Fibroblast of lung (primary cell): ENCODE measurements at places on chromosomes 3 and 15. TPM values are rescaled to one million over a fixed set of nuclear protein-coding genes. Genes with fewer than 3 reads are reported as not detected.

DNA sequence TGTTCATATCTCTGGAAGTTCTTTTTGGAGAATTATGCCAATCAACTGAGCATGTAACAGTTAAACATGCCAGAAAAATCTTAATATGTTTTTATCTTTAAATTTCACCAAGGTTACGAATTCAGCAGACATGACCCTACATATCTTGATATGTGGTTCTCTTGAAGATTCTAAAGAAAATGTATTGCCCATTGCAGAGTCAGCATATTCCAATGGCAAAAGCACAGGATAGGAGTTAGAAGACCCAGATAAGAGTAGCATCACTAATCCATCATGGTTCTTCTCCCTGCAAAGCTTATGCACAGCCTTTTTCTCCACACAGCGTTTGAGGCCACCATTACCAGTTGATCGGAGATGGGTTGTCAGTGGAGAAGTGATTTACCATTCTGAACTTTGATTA is 402.8 kb downstream of the EPHB1 start:
- DNase-seq, result no peak

DNA sequence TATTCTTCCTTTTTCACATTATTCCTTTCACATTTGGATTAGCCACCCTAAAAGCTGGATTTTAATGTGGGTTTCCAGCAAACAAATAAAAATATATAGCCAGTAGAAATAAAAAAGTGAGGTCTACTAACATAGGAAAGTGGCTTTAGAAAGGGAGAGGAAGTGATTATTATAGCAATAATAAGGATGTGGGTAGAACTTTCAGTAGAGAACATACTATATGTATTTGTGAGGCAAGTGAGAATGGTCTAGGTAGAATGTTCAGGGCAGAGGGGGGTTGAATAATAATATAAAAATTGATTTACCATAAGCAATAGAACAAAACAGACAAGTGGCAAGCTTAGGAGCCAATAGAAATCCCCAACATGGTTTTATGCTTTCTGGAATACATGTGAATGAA is 88.6 kb downstream of the NR1I2 start:
- no peak for DNase-seq

SPINK8 gene
- not detected in 2 replicates for total RNA-seq

TMEM212 gene
- not detected in 2 replicates for total RNA-seq

DNA sequence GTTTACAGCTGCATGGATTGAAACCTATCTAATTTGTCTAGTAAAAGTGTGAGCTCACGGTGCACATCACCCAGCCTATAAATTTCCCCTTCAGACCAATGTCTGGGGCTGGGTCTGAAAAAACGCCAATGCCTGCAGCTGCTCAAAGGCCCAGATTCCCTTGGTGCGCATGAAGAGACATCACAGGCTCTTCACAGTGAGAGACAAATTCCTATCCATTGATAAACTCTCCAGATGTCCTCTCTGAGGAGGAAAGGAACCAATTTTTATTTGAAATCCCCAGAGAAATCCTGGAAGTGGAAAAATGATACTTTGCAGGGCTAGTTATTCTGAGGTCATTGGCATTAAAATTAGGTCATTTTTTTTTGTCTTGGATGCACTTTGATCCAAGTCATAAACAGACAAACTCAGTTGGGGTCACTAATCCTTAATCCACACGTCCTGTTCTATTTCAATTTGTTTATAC is 360.5 kb downstream of the EPHA3 start:
- no peak for DNase-seq

DNA sequence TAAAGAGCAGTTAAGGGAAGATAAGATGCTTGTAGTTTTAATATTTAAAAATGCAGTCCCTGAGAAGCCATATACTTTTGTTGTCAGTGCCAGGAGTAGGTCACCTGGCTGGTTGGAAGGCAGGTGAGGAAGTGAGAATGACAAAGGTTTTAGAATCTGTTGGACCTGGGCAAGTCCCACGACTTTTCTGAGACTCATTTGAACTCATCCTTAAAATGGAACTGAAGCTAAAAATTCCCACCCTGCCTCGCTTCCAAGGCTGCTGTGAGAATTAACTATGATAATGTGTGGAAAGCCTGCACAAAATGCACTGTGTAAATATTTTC is 77.1 kb downstream of the IQSEC1 start:
- DNase-seq, result no peak

- peak; percentile 96 for DNase-seq
These were observed 230.3 kb upstream of the TLE3 start for GRCh38 chr15:70327856-70328678.

MOBP gene
- not detected in 2 replicates for total RNA-seq

DNA sequence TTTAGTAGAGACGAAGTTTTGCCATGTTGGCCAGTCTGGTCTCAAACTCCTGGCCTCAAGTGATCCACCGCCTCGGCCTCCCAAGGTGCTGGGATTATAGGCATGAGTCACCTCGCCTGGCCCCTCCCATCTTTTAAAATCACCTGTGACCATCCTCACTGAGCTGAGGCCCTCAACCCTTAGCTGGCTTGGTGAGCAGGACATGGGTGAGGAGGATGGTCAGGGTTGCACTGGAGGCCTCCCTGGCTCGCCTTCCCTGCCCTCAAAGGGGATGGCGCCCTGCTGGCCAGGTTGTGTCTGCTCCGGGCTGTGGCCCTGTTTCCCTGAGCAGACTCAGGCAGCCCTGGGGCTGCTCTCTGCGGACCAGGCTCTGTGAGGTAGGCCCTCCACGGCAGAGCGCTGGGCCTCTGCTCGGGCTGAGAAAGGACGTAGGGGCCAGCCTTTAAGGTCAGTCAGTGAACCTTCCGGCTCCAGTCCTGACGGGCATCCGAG is 33.7 kb downstream of the SYNM start:
- no peak for DNase-seq

DNA sequence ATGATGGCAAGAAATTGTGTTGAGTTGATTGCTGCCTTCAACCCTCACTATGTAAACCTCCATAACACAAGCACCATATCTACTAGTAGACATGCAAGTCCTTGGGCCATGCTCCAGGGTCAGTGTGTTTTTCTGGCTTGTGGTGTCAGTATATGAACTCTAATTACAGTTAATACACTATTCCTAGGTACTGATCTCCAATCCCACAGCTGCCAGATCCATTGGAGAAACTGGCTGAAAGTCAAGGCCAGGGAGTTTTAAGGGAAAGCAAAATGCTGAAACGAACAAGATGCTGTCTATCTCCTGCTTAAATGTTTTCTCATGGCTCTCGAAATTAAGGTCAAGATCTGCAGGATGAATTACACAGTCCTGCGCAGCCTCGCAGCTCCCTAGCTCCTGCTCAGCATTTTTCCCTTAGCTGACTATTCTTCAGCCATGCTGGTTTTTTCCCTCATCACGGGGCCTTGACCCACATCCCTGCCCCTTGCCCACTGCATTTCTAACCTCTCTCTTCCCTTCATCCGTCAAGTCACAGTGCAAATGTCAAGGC is 425.0 kb upstream of the ADAMTS9 start:
- DNase-seq, result no peak

LRRIQ4 gene
- total RNA-seq, result under 0.01 TPM in 1 of 2 replicates, not detected in the other

DNA sequence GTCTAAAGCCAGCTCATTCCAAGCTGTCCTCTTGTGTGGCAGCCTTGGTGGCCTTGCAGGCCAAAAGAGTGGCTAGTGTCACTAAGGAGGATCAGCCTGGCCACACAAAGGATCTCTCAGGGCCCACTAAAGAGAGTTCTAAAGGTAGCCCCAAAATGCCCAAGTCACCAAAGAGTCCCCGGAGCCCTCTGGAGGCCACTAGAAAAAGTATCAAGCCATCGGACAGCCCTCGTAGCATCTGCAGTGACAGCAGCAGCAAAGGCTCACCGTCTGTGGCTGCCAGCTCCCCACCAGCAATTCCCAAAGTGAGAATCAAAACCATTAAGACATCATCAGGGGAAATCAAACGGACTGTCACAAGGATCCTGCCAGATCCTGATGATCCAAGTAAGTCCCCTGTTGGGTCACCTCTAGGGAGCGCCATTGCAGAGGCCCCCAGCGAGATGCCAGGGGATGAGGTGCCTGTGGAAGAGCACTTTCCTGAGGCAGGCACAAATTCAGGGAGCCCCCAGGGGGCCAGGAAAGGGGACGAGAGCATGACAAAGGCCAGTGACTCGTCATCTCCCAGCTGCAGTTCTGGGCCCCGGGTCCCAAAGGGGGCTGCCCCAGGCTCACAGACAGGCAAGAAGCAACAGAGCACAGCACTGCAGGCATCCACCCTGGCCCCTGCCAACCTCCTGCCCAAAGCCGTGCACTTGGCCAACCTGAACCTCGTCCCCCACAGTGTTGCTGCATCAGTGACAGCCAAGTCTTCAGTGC is 33.5 kb upstream of the ALPK3 start:
- no peak for DNase-seq

DNA sequence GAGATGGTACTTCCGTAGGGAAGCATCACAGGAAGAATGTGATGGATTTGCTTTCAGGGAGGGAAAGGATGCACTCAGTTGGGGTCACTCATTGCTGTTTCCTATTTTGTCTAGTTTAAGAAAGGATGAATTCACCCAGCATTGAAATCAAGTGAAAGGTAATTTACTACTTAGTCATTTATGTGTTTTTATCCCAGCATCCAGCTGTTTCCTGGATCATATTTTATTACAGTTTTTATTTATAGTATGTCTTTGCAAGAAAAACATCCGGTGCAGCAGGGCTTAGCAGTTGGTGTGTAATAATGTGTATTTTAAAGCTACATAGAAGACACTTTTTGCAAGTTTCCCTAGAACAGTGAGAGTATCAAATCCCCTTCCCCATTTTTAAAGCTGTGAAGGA is 37.4 kb upstream of the GOLGA8B start:
- no peak for DNase-seq

GRCh38 chr3:81740731-81741130 is 20.7 kb downstream of the GBE1 start:
- no peak for DNase-seq

B3GNT5 gene
- total RNA-seq, result 1.3 and 2.8 TPM in 2 replicates
